NCI-H1048 (cell line): ENCODE measurements at places on chromosomes 7 and 10.

- no peak for DNase-seq
Measured at GRCh38 chr7:119184124-119184788, 959.8 kb downstream of the ANKRD7 start.

DNA sequence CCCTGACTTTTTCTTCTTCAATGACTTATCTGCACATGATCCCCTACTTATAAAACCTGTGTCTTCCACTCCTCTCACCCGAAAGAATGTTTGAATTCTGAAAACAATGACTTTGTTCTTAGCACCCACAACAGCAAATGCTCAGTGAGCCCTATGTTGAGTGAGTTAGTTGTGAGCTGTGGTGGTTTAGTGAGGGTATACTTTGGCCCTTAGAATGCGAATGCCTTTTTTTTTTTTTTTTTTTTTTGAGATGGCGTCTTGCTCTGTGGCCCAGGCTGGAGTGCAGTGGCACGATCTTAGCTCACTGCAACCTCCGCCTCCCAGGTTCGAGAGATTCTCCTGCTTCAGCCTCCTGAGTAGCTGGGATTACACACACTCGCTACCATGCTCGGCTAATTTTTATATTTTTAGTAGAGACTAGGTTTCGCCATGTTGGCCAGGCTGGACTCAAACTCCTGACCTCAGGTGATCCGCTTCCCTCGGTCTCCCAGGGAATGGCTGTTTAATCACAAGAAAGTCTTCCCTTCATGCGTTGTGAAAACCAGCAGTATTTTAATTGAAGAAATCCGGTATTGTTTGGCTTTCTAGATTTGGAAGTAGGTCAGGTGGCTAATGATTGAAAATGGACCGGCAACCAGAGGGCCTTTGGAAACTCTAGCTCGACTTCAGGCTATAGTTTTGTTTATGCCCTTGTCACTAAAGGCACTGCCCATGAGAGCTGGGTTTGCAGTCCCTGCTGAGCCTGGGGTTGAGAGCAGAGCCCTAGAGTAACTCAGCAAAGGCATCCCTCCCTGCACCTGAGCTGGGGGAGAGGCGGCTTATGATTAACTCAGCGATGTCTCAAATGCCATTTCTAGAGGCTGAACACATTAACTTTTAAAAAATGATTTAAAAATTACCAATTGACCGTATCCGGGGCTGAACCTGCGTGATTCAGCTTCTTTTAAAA lies 41.3 kb downstream of the CUX1 start:
- no peak for DNase-seq

DNA sequence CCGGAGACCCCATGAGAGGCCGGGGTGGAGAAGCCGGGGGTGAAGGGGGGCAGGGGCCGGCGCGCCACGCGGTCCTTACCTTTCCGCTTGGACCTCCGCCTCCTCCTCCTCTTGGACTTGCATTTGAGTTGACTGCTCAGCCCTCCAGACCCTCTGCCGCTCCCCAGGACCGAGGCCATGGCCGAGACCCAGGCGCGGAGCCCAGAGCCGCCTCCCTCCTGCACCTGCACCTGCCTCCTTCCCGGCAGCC lies 428 bp downstream of the ADARB2 start:
- no peak for DNase-seq

- no peak for DNase-seq
Measured at GRCh38 chr10:70671619-70672164, 614 bp upstream of the ADAMTS14 start.

DNA sequence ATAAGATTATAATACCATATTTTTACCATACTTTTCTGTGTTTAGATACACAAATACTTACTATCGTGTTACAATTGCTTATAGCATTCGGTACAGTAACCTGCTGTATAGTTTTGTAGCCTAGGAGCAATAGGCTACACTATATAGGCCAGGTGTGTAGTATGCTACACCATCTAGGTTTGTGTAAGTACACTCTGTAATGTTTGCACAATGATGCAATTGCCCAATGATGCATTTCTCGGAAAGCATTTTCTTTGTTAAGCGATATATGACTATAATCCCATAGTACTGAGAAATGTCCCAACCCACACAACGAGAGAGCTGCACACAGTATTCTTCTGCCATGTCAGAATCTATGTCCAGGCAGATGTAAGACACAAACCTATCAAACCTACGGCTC lies 160.0 kb downstream of the NEBL start:
- DNase-seq: no peak

DNA sequence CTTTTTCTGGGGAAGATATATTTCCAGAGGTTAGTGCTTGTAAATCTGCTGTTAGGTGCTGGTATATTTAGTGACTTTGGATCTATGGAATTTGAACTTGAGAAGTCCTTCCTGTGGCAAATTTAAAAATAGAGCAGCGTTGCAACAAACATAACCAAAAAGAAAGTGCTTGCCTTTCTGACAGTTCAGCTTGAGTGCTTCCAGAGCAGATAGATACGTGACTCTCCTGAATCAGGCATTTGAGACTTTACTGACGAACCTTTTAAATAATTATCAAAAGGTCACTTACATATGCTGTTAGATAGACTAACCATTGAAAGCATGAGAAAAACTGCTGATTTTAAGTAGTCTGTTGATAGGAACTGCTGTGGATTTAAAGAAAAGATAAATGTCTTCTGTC lies 387.5 kb upstream of the LRRTM3 start:
- DNase-seq: no peak

GRCh38 chr7:132500727-132501440 lies 75.4 kb downstream of the PLXNA4 start:
- no peak for DNase-seq

DNA sequence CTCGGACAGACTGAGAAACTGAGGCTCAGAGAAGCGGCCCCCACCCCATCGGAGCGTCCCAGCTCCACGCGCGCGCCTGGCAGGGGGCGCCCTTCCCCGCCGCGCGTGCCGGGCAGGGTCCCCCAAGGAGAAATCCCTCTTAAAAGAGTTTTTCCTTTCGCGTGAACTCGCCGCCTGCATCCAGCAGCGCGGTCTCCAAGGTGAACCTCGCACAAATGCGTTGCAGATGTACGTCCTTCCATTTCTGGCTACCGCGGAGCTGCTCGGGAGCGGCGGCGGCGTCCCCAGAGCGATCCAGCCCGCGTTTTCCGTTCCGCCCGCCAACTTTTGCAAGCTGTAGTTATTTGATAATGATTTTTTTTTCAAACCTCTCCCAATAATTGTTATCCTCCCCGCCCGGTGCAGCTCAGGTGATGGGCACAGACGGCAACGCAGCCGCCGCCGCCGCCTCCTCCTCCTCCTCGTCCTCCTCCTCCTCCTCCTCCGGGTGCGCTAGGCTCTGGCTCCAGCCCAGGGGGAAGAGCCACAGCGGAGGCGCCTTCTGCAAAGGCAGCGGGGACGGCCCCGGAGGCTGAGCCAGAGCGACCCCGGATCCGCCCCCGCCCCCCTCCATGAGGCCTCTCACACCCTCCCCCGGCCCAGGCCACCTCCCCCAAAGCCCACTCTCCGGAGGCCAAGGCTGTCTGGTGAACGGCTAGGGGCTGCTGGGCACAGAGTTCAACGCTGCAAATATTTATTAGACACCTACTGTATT lies 74.0 kb upstream of the CUX1 start:
- peak; percentile 53 for DNase-seq

DNA sequence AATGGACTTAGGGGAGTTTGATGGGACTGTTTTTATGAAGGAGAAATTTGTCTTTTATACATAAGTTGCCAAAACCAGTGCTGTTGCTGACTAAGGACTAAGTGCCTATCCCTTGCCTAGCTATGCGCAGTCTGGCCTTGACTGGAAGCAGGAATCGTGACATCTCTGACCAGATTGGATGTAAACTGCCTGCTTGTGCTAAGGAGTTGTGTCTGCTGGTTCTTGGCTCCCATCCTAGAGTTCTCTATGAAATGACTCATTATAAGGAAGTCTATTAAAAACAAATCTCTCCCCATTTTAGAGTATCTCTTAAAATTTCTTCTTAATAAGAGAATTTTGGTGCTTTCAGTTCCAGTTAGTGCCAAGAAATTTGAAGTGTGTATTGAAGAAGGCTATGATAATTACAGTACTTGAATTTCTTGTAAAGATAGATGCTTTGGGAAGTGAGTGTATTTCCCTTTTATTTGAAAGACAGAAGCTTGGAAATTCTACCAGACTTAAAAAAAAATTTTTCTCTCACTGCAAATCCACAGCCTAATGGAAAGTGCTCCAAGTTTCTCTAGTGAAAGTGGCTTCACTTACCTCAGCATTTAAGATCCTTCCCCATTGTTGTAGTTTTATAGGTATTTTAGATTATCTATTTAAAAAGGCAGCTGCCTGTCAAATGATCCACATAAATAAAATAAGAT lies 77.6 kb downstream of the BICC1 start:
- no peak for DNase-seq

DNA sequence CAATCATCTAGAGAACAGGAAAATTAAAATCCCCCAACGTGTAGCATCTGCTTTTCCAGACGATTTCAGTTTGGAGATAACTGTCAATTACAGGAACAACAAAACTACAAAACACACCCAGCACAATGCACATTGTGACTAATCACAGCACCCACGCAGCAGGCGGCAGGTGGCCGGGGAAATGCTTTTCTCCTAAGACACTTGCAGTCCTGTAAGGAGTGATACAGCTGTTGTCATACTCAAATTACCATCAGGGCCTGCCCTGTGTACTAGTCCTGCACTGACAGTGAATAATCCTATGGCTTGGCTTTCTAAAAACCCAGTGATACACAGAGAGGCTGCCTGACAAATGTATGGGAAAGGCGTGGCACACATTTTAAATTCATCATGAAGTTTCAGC lies 37.8 kb downstream of the COBL start:
- no peak for DNase-seq

DNA sequence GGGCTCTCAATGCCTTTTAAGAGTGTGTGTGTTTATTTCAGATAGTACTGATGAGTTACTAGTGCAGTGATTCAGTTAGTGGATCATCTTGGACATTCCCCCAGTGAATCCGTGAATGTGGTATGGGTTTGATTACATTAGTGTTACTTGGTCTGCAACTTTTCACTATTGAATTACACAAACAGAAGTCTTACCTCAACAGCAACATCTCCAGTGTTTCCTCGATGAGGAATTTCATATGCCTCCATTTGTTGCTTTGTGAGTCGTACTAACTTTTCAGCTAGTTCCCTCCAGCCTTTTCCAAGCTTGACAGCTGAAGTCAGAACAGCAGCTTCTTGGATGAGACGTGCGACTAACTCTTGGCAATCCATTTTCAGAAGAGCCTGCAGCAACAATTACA lies 63.2 kb downstream of the MACC1 start:
- no peak for DNase-seq

DNA sequence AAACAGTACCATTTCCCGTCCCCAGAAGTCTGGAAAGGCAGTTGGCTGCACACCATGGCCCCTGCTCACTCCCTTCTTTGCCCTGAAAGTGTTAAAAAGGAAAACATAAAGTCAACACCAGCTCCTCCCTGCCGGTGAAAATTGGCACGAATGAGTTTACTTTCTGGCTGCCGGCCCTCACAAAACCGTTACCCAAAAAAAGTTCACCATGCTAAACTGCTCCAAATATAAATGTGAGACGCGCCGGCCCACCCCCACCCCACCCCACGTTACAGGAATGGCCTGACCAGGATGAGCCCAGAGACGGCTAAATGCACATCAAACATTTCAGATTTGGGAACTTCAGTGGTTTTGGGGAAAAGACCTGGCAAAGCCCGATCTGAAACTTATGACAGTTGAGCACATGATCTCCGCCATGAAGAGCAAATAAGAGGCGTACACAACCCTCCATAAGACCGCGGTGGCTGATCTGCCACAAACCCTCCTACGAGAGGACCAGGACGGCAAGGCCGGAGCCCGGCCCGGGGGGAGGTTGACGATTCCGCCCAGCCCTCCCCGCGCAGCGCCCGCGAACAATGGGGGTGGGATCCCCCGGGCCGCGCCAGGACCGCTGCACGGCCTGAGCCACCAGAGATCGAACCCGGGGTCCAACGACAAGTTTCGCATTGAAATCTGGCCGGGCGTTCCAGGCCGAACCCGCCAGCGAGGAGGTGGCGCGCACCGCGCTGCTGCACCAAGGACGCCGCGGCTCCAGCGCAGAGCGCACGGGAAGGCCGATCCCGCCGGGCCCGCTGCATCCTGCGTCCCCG lies 952 bp downstream of the DIP2C start:
- no peak for DNase-seq

DNA sequence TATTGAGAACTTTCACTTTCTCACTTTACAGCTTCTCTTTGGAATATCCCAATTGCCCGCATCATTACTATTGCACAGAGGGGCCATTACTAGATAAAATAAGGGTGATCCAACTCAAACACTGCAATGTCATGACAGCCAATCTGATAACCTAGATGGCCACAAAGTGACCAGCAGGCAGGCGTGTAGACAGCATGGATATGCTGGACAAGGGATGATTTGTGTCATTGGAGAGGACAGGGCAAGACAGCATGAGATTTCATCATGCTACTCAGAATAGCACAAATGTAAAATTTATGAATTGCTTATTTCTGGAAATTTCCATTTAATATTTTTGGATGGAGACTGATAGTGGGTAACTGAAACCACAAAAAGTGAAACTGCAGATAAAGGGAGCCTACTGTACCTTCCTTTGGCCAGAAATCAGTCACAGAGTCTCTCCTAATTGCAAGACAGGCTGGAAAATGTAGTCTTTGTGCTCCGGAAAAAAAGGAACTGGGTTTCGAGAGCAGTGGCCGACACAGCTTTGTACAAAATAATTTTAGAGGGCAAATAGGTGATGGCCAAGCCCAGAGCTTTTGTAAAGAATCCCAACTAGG lies 6.1 kb upstream of the GSDME start:
- no peak for DNase-seq

DNA sequence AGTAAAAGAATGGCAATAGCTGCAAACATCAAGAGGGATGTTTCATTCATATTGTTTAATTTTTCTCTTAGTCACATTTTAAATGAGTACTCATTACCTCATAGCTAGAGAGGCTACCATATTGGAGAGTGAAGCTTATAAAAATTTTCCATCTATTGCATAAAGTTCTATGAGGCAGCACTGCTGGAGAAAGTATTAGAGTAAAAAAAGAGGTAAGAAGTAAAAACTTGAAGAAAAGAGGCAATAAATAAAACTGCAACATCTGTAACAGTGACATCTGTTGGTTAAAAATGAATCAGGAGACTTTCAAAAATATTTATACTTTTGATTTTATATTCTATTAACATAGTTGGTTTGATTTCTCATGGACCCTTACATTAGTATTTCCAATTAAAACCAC lies 284.5 kb upstream of the SEMA3D start:
- DNase-seq: no peak

DNA sequence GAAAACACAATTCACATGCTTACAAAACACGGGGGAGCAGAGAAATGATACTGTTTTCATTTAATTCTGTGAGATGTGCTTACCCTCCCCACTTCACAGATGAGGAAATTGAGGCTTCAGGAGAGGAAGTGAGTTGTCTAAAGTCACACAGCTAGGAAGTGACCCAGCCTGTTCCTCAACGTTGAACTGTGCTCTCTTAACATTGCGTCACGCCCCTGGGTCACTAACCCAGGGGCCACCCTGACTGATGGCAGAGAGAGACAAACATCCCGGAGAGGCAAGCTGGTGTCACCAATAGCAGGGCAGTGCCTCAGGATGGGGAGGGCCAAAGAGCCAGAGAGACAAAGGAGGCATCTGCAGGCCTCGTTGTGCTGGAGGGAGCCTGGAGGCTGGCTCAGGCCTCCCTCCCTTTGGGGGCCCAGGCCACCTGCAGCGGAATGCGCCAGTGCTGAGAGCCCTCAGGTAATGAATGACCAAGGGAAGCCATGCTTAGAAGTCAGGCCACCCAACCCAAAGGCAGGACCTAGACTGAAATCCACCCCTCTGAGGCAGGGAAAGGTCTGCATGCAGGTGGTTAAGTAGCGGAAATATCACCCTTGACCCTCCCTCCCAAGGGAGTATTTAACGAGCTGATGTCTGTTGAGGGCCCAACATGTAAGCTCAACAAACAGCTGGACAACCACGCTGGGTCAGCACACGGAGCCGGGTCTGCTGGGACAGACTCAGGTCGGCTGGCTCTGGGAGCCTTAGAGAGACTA lies 81.3 kb downstream of the C10orf105 start:
- no peak for DNase-seq
